IPS DF 6.9 (cell line): ENCODE measurements at places on chromosomes 2 and 18.

DNA sequence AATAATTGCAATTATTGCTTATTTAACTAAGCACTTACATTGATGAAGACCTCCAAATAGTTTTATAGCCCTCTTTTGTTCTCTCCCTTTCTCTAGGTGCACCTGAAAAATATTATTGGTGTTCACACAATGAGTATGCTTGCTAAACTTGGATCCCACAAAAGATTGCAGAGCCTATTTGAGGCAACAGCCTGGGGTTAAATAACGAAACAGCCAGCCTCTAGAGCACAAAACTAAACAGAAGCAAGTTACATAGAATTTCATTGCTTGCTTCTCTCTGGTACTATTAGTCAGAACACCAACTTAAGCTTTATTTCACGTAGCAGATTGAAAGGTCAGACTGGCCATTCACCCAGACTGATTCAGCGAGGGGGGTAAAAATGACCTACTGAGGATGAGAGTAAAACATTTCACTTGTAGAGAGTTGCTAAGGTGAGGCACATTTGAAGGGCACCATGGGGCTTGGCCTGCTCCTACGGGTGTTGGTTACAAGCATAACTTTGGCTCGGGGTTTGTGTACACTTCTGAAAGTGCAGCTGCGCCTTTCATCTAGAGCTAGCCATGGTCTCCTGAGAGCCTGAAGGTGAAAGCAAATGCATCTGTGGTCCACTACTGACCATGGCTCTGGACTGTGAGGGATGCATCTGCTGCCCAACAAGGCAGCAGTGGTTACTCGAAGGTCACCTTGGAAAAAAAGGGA lies 225.1 kb upstream of the LRRTM1 start:
- no peak for DNase-seq

DNA sequence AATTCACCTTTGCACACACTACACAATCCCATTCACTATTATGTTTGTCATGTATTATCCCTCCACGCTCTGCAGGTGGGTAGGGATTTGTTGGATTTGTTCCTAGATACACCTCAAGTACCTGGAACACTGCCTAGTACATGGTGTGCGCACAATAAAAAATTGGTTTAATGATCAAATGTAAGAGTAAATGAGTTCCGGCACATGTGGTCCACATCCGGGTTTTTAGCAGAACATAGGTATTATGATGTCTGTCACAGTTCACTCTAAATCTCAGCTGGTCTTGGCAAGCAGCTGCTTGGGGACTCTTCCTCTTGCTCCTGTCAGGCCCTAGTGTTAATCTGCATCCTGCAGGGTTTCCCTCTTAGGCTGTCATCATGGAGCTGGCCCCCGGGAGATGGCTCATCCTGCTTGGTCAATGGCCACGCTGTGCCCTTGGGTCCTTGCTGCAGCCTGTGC lies 21.8 kb upstream of the IL1R1 start:
- DNase-seq = no peak

DNA sequence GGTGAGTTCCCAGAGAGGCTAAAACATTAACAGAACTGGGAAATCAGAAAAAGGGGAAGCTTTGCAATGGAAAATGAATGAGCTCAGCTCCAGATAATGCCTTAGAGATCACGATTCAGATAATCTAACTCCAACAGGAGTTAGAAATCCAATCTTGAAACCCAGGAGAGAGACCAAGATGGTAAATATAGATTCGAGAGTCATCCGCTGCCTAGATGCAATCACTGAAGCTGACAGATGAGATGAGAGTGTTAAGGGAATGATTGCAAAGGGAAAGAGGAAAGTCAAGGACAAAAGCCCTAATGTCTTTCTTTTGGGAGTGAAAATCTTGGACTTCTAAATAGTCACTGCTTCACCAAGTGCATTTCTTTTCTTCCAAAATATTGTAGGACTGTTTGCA lies 722.0 kb downstream of the EPHA4 start:
- no peak for DNase-seq

DNA sequence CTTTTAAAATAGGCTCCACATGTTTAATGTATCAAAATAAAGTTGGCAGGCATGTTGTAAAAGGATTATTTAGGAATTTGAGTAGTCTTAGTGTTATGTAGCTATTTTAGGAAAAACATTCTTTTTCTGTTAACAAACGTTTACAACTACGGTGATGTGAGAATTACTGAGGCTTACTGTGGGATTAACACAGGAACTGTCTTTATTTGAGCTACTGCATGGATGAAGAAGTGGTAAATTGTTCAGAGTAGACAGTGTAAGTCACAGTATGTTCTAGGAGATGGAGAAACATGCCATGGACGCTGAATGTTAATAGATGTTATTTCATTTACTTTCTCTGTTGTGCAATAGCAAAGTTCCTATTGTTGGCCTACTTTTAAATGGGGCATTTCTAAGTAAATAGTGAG lies 1.6 kb downstream of the PPM1B start:
- DNase-seq = no peak

- DNase-seq = no peak
These were observed 148.7 kb downstream of the NDUFA10 start for GRCh38 chr2:239876271-239876947.

- no peak for DNase-seq
These were observed 10.7 kb downstream of the MERTK start for GRCh38 chr2:111909079-111909478.

DNA sequence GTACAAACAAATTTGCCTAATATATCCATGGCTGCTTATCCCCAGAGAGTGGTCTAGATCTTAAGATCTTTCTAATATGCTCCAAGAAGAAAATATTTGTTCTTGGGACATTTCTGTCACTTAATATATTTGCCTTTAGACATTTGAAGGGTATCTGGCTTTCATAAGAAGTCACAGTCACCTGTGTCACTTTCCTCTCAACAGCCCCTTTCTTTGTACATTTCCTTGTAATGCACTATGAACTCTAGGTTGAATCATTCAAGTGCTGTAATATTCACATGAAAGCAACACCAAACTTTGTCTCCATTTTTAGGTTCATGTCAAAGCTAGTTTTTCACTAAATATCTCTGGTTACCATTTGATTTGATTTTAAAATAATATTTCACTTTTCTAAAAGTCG lies 41.4 kb upstream of the NABP1 start:
- no peak for DNase-seq

GRCh38 chr2:98598781-98599428 lies 9.4 kb downstream of the COA5 start:
- no peak for DNase-seq

DNA sequence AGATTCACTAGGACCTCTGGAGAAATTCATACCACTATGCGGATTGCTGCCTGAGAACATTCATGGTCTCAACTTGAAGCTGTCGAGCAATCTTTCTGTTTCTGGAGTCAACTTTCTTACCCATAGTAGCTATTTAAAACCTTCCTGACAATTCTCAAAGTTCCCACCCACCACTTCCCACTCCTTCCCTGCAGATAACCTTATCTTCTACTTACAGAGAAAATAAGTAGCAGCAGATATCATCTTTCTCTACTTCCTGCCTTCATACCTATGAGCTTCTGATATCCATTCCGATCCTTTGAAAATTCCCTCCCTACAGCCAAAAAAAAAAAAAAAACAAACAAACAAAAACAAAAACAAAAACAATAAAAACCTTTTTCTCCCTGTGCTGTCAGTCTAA lies 81.2 kb upstream of the CYRIA start:
- no peak for DNase-seq

GRCh38 chr2:41040782-41041520 lies 589.1 kb upstream of the SLC8A1 start:
- DNase-seq = no peak

DNA sequence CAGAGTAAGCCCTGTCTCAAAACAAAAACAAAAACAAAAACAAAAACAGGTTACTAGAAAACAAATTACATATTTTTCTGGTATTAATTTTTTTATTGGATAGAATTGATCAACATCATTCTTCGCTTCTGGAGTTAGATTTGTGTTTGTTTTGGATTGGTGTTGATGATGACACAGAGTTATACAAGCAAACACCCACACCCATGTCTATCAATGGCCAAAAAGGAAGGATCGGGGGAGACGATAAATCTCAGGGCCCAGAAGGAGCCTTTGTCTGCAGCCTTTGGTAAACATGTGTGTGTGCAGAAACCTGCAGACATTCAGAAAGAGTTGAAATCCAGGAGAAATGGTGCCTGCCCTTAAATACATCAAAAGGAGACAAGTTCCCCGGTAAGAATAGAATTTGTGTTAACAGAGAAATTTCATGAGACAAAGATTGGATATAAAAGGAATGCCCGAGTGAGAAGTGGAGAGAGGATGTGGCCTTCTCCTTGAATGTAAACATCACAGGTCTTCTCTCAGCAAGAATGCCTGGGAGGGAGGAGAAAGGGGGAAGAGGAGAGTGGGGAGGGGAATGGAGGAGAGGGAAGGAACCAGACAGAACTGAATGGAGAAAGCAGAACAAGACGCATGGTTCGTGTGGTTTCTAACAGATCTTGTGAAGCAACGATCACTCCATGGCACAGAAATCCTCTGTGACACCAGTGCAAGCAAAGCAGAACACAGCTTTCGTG lies 40.4 kb upstream of the TMEM178A start:
- DNase-seq = no peak

GRCh38 chr2:212960336-212960735 lies 191.1 kb downstream of the IKZF2 start:
- DNase-seq = no peak

DNA sequence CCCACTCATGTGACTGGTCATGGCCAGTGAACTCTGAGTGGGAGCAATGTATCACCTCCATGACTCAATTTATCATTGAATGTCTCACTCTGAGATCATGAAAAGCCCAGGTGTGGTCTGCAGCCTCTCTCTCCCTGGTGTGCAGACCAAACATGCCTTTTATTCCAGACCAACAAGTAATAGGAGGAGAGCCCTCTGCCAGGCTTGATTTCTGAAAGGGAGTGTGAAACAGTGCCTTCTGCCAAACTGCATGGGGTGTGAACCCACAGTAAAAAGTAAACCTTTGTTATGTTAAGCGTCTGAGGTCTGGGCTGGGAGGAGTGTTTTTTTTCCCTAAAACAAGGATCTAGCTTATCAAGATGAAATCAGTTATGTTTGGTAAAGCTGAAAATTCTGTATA lies 601.2 kb downstream of the ADCYAP1 start:
- no peak for DNase-seq

DNA sequence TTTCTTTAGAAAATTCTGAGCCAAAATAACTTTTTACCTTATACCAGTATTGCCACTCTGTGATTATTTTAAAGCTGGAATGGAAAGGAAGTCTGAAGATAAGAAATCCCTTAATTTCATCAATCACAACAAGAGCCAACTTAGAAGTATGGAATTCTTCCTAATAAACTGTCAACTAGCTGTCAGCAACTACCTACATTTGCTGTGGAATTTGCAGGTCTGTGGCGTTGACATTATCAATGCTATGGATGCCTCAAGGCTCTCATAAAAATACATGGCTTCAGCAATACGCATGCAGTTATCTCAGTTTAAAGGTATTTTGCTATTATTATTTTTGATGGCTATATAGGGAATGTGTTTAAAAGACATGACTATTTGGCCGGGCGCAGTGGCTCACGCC lies 108.5 kb downstream of the ABCA12 start:
- no peak for DNase-seq

- no peak for DNase-seq
These were observed 7.5 kb upstream of the SP9 start for GRCh38 chr2:174327021-174327840.

GRCh38 chr18:42996824-42997223 lies 118.7 kb downstream of the RIT2 start:
- DNase-seq = no peak

DNA sequence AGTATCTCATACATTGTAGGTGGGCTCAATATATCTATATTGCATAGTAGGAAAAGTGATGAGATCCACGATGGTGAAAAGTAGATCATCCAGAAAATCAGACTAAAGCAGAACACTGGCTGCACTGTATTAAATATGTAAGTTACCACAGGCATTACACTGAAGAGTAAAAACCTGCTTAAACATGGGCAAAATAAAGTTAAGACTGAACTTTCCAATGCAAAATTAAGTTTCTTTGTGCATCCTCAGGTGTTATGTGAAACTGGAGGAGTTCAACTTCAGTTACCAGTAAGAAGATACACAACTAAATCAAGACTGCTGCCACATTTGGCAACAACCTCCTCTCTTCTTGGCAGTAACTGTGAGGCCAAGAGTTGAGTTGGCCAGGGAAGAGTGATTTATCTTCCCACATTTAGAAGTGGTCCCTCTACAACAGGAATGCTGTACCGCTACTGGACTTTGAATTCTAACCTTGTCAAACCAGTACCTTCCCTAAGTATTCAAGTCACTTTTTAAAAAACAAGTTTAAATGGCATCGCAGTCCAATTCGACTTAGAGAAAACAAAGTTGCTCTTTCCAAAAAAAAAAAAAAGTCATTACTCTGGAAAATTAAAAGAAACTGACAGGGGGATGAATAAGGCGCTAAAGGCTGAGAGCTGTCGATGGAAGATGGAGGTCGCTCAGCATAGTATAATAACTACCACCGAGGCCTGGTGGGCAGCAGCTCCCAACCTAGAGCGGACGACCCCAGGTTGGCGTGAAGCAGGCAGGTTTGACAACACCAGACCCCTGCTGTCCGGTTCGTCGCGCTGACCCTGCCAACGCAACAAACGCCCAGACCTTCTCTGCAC lies 1.1 kb downstream of the MAP4K3 start:
- DNase-seq = no peak

- DNase-seq = no peak
These were observed 578 bp downstream of the IWS1 start for GRCh38 chr2:127525691-127526131.

GRCh38 chr2:121705958-121706357 lies 30.7 kb downstream of the NIFK start:
- no peak for DNase-seq

DNA sequence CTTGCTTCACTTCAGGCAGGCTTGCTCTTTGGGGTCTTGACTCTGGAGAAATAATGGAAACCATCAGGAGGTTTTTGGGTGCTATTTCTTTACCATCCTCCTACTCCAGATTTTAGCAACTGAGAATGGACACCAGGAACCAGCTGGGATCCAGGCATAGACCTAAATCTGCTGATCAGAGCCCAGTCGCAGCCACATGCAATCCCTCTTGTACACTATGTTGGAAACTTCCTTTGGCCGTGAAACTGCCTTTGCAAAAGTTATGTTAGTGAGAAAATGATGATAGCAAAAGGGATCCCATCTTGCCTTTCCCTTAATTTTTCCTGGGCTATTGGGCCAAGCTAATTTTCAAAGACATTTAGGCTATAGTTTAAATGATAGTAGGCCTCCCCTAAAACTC lies 158.8 kb upstream of the ARL4C start:
- DNase-seq = no peak

DNA sequence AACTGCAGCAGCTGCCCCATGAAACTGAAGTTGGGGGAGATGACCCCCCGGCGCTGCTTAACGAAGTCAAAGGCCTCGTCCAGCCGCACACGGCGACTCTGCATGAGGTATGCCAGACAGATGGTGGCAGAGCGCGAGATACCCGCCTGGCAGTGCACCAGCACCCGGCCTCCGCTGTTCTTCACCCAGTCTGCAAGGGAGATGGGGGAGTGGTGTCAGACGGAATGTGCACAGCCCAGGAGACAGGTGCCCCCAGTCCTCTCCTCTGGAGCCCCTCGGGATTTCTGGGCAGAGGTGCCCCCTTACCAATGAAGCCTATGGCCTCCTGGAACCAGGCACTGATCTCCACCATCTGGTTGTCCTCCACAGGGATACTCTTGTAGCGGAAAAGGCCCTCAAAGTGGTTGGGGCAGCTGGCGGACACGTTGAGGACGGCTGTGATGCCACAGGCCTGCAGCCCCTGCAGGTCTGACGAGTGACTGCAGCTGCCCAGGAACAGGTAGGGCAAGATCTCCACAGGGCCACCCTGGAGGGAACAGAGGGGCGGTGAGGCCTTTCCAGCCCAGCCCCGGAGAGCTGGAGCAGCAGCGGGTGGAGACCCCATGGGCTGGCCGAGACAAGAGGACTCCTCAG lies 1.3 kb downstream of the DUSP2 start:
- no peak for DNase-seq
